Left ventricle myocardium inferior (tissue), 1 donor: ENCODE measurements at places on chromosomes 7 and 10. TPM values are rescaled to one million over a fixed set of nuclear protein-coding genes. Genes with fewer than 3 reads are reported as not detected.

Gene RAMP3
- 30.7 TPM for total RNA-seq

DNA sequence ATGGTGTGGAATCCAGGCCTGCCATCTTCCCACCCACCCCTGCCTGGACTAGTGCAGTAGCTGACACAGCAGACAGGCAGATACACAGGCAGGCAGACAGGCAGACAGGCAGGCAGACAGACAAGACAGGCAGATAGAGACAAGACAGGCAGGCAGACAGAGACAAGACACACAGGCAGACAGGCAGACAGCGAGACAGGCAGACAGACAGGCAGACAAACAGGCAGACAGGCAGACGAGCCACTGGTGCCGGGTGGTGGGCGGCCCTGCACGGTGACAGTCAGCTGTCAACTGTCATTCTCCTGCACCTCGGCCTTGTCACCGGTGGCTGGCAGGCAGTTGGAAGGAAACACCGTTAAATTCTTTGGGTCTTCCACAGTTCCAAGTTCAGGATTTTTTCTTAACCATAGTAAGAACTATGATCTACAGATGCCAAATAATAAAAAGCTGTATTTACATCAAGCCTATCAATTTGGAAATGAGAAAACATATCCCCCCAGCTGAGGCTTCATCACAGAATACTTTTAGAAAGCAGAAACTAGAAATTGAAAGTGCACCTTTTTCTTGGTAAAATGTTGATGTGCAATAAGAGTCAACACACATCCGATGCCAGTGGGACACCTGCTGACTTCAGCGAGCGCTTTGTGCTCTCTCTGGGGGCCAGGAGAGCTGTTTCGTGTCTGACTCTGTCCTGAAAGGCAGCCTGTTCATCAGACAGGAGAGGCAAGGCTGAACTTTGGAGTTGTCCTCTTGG, 250.4 kb downstream of the DNAJB6 start:
- DNase-seq = no peak

GRCh38 chr7:2644562-2645273, 12.9 kb downstream of the TTYH3 start:
- no peak for DNase-seq

- no peak for DNase-seq
Measured at GRCh38 chr10:68135362-68135761, 26.1 kb downstream of the MYPN start.

Gene GNG11
- total RNA-seq = 29.6 TPM

Gene PRSS37
- total RNA-seq = not detected

DNA sequence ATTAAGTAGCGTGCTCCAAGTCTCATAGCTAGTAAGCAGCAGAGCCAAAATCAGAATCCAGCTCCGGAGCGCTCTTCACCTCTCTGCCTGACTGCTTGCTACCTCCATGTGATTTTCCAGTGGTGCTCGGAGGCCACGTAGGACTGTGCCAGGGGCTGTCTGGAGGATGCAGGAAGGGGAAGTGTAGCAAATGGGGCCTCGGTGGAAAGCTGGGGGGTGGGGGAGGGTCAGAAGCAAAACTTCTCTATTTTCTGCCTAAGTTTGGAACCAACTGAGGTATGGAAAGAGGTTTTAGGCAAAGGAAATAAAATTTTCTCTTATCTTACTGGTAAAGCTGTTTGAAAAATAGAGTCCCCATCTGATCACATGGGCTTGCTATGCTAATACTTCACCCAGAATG, 108.7 kb downstream of the TBXAS1 start:
- DNase-seq = peak; percentile 26

- no peak for DNase-seq
Measured at GRCh38 chr10:44898665-44899064, 12.5 kb upstream of the TMEM72 start.

Gene KDM7A
- total RNA-seq = 8.2 TPM

Gene ACTL6B
- not detected for total RNA-seq

Gene EBLN1
- not detected for total RNA-seq

Gene PHKG1
- 21.4 TPM for total RNA-seq

GRCh38 chr7:103686064-103686463, 240.1 kb upstream of the SLC26A5 start:
- DNase-seq = no peak

Gene SPDYE5
- total RNA-seq = not detected

- DNase-seq = peak; percentile 37
Measured at GRCh38 chr10:133012573-133013359, 70.4 kb upstream of the CFAP46 start.

DNA sequence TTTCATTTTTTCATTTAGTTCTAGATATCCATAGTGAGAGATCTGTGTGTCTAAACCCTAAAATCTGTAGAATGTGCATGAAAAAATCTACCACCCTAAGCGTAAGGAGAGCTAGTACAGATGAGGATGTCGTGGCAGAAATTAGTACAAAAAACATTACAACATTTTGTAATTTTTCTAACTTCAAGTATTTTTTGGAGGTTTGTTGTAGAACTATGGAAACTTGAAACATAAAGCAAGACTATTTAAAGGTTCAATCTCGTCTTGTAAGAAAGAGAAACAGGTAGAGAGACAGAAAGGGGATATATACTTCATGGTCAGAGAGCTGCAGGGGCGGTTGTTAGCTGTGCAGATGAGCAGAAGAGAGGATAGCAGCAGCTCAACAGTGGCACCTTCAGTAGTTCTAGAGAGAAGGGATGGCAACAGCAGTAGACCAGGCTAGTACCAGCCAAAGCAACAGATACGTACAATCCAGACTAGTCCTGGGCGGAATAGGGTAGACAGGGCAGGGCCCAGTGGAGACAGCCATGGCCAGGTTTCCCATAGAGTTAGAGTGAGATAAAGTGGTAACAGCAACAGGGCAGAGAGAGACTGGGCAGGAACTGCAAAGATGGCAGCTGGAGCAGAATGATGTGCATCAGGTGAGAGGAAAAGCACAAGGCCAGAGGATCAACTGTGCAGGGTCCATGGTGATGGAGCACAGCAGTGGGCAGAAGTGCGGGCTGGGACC, 145.2 kb downstream of the FRMD4A start:
- DNase-seq = no peak

Gene TMEM196
- total RNA-seq = not detected

Gene FANK1
- 0.30 TPM for total RNA-seq

Gene PAPSS2
- 10.6 TPM for total RNA-seq
